ENCODE measurements at places on chromosomes 12 and 14.

DNA sequence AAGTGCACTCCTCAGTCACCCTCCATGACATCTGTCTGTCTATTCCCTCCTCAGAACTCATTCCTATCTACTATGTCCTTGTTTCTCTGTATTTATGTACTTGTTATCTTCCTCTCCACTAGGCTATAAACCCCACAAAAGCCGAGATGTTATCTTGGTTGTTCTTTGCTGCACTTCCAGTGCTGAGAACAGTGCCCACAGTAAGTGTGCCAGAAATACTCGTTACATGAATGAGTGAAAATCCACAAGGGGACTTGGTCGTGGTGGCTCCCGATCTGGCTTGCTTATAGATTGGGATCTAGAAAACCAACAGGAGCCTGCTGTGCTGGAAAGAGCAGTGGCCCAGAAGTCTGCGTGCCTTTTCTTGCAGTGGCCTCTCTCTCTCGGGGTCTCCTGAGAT is 111.9 kb upstream of the PRMT8 start:
- no peak for DNase-seq

DNA sequence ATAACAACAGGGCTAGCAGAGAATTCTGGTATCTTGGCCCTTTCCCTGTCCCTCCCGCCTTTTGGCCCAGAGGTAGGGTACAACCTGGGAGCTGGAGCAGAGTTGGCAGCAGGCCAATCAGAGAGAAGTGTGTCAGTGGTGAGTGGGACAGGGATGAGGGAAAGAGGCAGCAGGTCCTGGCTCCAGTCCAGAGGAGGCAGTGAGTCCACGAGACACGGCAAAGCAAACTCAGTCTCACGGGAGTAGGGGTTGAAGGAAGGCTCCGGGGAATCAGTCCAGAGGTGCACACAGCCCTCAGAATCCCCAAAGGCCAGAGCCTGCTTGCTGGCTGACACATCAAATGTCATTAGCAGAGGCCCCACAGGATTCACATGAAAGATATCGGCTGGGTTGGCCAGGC is 7.3 kb downstream of the PAN2 start:
- DNase-seq = no peak

GRCh38 chr12:15933751-15934150 is 22.6 kb downstream of the DERA start:
- DNase-seq = no peak

DNA sequence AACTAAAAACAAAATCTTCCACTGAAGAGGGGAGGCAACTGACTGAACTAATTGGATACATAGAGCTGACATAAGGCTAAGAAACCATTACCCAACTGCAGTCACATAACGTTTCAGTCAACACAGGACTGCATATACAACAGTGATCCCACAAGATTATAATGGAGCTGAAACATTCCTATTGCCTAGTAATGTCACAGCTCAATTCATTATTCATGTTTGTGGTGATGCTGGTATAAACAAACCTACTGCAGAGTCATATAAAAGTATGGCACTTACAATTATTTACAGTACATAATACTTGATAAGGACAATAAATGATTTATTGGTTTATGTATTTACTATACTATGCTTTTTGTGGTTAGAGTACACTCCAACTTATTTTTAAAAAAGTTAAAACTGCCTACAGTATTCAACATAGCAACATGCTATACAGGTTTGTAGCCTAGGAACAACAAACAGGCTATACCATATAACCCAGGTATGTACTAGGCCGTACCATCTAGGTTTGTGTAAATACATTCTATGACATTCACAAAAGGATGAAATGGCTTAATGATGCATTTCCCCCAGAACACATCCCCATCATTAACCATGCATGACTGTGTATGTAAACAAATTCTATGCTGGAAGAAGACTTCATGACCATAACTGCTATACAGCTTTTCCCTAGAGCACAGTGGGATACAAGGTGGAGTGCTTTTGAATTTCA is 4.3 kb downstream of the NAP1L1 start:
- peak; percentile 83 for DNase-seq

GRCh38 chr12:6958609-6959057 is 7.5 kb downstream of the PTPN6 start:
- DNase-seq = no peak

- DNase-seq = no peak
These were observed 568.5 kb downstream of the AACS start for GRCh38 chr12:125633686-125634085.

GRCh38 chr12:71661977-71662530 is 1.6 kb downstream of the ZFC3H1 start:
- DNase-seq = no peak

- no peak for DNase-seq
These were observed 83.2 kb downstream of the BCL11B start for GRCh38 chr14:99188731-99189191.

DNA sequence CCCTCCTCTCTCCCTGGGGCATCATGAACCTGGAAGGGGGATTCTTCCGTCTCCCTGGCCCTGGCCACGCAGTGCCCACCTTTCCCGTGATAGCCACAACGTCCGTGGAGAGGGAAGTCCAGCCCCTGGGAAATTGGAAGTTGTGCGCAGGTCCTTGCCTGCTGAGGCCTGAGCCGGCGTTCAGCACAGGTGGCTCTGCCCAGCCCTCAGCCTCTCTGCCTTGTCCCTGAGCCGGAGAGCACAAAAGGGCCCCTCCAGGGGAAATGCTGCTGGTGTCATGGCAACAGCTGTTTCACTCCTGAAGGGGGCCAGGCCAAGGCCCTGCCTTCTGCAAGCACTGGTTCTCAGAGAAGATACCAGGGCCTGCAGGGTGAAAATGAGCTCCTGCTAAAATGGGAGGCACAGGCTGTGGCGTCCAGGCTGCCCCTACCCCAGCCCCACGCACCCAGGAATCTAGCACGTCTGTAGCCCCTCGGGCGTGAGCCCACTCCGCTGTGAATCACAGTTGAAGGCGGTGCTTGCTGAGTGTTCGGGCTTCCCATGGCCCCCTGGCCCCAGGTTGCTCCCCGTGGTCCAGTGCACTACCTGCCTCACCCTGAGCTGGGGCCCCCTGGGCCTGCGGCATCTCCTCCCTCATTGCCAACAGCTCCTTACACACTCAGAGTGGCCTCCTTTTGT is 149.4 kb downstream of the ADGRD1 start:
- no peak for DNase-seq

- no peak for DNase-seq
These were observed 44.7 kb downstream of the RIN3 start for GRCh38 chr14:92558319-92558718.

GRCh38 chr12:66058554-66058953 is 72.0 kb downstream of the LLPH start:
- no peak for DNase-seq

GRCh38 chr12:115835445-115835844 is 442.0 kb downstream of the MED13L start:
- no peak for DNase-seq

Measured in NCI-H187 treated with DMSO at 0.1 percent for 48 hours (cell line).